ENCODE measurements at places on chromosomes 4 and X.

- no peak for DNase-seq
Measured at GRCh38 chr4:89316931-89317366, 9.3 kb upstream of the GPRIN3 start.

GRCh38 chr4:16457944-16458343 lies 231.7 kb upstream of the TAPT1 start:
- DNase-seq: no peak

GRCh38 chr4:176444741-176445140 lies 125.0 kb downstream of the SPCS3 start:
- no peak for DNase-seq

DNA sequence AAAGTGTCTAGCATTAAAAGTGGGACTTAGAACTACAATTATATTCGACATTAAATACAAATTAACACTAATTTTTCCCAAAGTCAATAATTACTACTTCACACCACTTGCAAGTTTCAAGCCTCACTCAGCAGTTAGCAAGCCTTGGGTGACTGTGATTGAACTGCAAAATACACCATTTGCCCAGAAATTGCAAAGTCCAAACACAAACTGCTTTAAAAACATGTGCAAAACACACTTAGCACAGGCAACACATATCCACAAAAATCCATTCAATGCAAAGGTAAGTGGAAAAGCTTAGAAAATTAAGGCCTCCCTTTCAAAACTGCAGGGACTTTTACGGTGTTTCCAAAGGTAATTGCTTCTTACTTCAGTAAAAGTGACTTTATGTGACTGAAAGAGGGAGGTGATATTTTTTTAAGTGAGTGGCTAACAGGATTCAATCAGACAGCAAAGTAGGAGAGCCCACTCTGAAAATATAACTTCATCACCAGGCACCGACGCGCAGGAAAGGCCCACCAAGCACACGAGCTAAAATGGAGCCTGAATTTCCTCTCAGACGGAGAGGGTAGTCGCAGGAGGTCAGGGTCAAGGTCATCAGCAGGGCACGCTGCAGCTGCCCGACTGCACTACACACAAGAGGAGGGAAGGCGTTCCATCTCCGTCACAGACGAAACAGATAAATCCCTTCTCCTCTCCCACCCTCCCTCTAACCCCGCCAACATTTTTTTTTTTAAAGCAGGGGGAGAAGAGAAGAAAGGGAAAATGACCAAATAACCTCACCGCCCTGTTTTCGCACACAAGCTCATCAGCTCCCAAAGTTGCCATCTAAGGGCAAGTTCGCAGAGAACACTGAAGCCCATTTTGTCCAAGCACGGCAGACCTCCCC lies 3.1 kb downstream of the ZNF827 start:
- DNase-seq: no peak

DNA sequence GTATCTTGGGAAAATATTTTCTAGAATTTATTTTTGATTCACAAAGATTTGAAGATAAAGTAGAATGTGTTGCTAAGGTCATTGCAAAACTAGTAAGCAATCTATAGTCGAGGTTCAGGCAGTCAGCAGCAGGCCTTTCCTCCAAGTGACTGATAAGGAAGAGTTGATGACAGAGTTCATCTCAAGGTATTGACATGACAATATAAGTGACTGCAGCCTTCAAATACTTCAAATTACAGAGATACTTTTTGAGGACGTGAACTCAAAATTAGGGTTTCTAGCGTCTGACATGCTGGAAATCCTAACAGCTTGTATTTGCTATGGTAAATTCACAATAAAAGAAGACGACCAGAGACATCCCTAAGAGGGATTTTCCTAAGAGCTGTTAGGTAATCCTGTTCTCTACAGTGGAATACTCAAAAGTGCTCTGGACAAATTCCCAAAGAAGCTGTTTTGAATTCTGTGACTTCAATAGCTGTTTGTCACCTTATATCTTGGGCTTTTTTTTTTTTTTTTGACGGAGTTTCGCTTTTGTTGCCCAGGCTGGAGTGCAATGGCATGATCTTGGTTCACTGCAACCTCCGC lies 7.4 kb downstream of the ARHGAP10 start:
- no peak for DNase-seq

DNA sequence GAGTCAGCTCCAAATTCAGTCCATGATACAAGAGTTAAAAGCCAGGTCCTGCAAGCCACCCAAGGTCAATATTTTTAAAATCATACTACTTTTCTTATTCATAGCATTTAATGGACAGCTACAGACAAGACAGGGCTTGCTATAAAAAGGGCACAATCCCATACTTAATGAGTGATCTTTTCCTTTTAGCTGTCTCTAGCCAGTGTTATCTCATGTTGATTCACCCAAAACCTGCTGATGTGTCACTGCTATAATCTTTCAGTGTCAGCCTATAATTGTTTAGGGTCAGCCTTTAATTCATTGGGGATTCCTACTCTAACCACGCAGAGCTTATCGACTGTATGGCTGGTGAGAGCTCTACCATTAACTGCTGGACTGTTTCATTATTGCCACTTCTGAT lies 51.2 kb upstream of the HCCS start:
- no peak for DNase-seq

DNA sequence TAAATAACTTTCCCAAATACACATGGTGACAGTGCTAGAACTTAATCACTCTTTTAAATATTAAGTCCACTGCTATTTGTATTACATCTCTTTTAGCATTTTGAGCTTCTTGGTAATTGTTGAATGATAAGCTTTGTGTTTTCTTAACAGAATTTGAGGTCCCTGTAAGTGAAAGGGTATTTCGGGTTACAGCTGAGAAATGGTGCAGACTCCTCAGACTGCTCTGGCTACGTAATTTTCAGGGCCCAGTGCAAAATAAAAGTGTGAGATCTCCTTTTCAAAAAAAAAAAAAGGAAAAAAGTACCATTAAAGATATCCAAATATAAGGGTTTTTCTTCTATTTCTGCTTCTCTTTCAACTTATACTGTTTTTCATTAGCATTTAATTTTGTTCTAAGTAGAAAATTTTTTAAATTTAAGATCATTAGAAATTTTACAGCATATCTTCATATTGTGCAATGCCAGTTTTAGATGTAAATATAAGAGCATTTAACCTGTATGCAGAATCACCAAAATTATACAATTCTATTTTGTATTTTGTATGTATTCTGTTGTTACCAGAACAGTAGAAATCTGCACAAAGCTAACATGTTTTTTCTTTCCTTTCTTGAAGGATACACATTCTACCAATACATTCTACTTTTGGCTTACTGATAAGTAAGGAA lies 33.6 kb upstream of the FGF5 start:
- DNase-seq: no peak

DNA sequence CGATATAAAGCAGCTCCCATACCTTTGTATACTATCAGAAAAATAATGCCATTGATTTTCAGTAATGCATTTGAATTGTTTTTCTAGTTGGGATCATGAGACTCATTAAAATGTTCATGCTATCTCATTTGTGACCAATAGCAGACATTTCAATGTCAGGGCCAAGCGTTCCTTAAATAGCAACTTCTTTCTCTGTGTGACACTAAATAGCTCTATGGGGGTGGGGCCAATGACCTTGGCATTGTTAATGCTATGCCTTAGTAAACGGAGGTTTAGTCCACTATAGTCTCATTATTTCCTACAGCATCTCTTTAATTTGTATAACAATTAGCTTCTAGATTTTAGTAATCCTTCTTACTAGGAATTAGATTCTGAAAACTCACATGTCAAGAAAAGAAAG lies 48.6 kb upstream of the ARHGAP24 start:
- DNase-seq: no peak

DNA sequence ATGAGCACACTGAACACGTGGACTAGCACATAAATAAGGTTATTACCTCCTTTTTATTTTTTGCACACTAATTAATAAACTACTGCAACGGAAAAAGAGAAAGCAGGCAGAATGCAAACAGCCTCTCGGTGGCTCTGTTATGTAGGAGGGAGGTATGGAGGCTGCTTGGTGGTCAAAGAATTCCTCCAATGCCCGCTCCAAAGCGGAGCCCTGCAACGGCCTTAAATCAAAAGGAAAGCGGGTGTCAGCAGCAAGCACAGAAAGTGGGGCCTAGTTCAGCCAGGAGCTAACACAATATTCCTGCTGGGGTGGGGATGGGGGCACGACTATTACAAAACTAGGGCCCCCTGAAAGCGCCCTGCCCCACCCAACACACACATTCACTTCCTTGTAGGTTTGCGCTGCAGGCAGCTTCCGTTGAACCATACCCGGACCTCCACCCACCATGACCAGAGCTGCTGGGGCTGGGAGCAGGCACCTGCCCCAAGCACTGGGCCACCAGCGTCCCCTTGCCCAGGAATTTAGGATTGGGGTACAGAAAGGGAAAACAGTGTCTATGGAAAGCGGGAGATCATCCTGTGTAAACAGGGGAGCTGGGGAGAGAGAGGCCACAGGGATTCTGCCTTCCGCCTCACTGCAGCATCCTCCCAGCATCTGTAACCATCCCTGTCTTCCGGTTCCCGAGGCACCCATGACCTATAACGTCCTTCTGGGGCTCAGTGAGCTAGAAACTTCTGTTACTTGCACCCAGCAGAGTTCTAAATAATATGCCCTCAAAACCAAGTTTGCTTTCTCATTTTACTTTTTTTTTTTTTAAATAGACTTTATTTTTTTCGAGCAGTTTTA lies 57.1 kb upstream of the DDX3X start:
- no peak for DNase-seq

- DNase-seq: no peak
Measured at GRCh38 chrX:9434051-9434550, 30.8 kb upstream of the TBL1X start.

GRCh38 chr4:152605641-152606335 lies 69.9 kb upstream of the FBXW7 start:
- DNase-seq: no peak

DNA sequence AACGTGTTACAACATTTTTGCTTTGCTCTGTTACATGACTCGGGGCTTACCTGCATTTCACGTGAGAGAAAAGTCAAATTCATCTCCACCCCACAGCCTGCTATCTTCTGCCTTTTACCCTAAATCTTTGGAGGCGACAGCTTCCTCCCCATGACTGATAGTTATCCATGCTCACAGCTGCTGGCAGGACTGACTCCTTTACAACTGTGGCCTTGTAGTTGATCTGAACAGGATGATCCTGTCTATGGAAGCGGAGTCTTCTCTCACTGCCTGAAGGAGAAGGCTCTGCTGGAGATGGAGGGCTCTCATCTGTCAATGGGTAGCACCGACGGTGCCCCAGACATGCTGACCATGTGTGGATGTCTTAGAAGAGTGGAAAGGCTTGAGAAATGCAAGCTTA lies 151.0 kb downstream of the CBR4 start:
- no peak for DNase-seq

- DNase-seq: no peak
Measured at GRCh38 chr4:113784497-113785250, 23.1 kb upstream of the CAMK2D start.

DNA sequence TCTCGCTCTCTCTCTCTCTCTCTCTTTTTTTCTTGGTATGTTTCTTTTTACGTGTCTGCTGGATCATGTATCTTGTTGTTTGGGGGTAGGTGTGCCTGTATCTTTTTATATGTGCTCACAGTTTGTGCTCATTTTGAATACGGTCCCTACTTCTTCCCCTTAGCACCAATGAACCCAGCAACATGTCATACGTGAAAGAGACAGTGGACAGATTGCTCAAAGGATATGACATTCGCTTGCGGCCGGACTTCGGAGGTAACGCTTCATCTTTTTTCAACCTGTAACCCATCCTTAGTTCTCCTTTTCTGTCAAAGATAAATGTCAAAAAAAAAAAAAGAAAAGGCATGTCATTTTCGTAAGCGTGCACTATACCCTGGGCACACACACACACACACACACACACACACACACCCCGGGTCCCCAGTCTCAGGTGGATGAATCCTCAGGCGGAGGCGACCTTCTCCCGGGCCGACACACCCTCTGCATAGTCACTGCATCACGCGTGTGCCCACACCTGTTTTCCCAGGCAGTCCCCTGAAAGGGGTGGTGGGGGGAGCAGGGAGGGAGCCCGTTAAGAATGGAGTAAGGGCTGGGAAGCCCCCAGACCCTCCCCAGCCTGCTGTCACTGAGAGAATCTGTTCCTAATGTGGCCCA lies 511 bp downstream of the GABRB1 start:
- DNase-seq: no peak

GRCh38 chr4:189837471-189837870 lies 103.2 kb upstream of the FRG1 start:
- no peak for DNase-seq

GRCh38 chr4:33941854-33942253 lies 2302.5 kb downstream of the ARAP2 start:
- no peak for DNase-seq
